ENCODE measurements at places on chromosomes 13 and 19.

DNA sequence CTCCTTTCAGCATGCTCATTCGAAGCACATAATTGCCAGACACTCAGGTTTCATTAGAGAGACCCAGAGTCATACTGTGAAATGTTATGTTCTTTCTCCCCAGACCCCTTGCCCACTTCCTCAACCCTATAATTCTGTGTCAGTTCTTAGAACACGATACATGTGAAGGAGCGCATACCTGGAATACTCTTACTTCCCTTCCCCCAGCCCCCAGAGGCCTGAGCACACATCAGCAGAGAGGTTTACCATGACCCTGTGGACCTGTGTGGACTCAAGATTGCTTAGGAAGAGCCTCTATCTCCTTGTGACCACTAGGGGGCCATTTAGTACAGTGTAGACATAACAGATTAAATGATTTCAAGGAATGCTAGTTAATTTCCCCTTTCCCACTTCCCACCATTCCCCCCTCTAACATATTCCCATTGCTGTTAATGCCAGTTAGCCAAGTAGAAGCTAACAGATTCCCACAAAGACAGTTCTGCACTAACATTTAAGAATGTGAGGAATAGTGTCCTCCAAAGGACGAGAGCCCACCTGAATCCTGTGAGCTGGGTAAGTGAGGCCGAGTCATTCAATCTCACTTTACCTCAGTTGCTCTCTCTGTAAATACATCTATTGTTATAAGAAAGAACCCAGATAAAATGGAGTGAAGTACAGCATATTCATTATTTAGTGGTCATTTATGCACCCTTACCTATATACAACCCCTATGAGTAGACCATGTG, 154.2 kb upstream of the MAB21L1 start:
- DNase-seq, result peak; percentile 94

- DNase-seq, result peak; percentile 91
These were observed 1.4 kb upstream of the BCL3 start for GRCh38 chr19:44746946-44747738.

- no peak for DNase-seq
These were observed 697.5 kb upstream of the SGCG start for GRCh38 chr13:22483276-22483675.

DNA sequence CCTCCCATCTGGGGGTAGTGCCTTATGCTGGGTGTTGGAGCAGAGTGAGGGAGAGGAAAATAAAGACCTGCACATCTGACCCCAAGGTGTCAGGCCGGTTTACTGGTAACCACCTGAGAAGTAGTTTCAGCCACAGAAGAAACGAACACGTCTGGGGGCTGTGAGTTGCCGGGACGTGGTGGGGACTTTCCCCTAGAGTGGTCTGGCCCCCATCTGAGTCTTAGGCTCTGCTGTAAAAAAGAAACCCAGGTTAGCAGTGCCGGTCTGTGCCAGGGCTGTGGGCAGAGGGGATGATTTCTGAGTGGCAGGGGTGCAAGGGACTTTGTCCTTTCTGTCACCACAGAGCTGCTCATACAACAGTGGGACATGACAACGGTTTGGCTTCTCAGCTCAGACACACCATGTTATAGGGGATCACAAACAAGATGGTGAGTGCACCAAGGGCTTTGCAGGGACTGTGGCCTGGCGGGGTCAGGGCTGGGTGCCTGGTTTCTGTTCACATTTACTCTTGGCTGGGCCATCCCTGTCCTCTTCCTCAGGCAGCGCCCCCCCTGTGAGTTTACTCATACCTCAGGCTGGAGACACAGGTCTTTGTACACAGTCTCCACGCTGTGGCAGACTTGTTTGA, 9.0 kb downstream of the GCDH start:
- DNase-seq, result no peak

DNA sequence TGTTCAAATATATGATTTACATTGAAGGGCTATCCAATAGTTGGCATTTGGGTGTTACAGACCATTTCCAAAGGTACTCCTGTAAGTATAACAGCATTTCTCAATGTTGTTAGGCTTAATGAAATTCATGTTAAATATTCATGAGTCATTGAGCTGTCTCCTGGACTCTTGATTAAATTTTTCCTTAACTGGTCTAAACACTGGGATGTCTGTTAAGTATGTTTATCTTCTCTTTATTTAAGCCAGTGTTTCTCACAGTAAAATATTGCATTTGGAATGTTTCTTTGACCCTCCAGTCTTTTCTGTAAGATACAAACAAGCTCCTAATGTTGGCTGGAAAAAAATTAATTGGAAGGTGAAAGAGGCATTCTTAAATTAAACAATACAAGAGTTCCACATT, 402.5 kb upstream of the HTR2A start:
- DNase-seq, result no peak

DNA sequence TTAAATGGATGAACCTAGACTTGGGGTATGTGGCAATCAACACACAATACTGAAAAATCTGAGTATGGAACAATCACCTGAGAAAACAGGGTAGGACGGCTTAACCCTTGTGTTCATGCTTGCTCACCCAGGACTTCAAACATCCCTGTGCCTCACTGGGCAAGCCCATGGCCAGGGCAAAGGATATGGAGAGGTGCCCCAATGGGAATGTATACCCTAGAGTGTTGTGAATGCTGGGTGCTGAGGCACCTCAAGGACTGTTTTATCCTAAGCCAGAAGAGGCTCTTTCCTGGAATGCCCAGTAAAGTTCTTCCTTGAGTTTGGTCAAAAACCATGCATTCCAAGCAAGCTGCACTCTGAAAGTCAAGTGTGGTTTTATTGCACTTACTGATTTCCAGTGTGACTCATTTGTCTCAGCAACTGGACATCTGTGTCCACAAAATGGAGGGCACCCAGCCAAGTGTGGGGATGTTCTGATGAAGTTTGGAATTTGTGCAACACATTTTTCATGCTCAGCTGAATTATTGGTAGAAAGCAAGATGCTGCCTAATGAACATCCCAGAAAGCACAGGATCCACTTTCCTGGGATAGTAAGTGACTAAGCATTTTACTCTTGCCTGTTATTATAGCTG, 531.3 kb downstream of the RFC3 start:
- DNase-seq, result no peak

DNA sequence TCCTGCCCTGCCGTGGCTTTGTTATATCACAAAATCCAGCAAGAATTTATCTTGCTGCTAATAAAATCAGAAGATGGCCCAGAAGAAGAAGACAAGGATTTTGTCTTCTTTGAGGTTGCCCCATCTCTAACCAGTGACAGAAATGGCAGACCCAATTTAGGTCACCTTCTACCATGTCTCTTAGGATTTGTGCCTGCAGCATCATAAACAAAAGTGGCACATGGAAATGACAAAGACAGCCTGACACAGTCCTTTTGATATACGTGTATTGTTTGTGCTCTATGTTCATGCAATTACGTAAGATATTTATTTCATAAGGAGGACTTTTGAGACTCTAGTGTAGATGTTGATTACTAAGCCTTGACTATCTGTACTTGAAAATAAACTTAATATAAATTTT, 135.9 kb upstream of the TMTC4 start:
- no peak for DNase-seq

DNA sequence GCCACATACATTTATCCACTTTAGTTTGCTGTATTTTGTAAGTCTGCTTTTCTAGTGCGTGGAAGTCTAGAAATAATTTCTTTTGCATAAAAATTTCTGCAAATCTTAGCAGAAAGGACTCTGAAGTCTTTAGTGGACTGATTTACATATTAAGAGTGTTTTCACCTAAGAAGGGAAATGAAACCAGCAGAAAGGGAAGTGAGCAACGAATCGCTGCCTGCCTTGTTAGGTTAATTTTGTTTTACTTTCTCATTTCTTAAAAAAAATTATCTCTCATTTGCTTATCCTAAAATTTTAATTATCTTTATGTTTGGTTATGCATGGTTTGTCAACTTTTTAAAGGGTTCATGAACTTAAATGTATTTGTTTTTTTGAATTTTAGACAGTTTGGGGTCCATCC, 767 bp upstream of the GPR18 start:
- no peak for DNase-seq

GRCh38 chr13:94113245-94113644, 366.2 kb downstream of the DCT start:
- no peak for DNase-seq

DNA sequence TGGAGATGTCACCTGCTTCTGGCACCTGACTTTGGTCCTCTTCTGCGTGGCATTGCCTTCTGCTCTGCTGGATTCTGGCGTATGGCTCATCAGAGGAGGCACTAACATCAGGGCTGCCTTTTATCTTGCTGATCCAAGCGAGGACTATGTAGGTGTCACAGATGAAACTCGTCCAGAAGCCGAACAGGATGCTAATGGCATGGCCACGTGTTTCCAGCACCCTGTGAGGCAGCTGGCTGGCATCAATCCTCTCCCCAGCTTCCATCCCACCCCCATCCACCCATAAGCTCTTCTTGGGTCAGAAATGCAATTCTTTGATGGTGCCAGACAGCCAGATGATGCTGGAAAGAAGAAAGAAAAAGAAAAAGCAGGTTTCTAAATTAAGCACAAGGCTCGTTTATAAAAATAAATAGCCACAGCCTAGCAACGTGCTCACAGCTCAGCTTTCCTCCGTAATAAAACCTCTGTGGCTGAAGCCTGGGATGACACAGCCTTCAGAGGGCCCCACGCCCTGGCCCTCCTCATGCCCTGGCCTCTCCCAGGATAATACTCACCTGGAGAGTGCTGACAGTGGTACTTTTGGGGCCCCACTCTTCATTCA, 212.9 kb upstream of the SERP2 start:
- no peak for DNase-seq

DNA sequence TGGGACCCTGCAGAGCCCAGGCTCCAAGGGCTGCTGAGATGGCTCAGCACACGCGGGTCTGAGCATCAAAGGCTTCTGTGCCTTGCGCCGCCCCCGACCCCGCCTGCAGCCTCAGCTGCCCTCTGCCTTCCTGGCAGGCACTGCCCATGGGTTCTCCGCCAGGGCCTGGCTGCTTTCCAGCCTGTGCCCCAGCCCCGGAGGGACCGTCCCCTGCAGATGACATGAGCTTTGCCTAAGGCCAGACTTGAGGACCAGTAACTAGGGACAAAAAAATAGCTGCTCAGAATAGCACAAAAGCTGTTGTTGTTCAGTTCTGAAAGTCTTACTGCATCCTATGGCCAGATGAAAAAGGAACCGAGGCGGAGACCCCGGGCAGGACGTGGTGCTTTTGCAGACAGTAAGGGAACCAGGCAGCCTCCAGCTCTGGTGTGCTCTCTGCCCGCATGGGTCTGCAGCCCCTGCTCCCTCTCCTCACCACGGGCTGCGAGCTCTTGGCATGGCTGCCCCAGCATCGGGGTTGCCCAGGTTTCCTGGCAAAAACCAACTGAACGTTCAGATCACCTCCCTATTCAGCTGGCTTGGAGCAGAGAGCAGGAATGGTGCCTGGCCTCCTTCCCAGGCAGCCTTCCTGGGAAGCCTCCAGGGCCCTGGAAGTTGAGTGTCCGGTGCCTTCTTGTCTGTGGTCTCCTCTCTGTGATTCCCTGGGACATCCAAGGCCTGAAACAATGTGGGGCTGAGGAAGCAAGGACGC, 12.5 kb upstream of the CFAP97D2 start:
- no peak for DNase-seq
